Kasumi-1 (cell line): ENCODE measurements at places on chromosomes 1 and 21.

DNA sequence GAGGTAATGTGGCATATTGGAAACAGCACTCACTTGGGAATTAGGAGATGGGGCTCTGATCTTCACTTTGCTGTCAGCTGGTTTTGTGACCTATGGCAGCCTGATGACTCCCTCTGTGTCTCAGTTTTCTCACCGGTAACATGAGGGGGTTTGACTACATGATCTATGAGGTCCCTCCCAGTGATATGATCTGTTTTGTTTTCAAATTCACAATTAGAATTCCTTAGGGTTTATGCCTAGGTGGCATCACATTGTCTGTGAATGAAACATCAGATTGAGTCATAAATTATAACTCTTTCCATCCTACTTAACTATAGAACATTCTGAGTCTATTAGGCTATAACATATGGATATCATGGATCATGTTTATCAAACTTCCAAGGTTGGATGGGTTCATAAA, 386.6 kb downstream of the PTBP2 start:
- no peak for DNase-seq

- DNase-seq, result peak; percentile 98
These were observed 1.8 kb downstream of the RHOC start for GRCh38 chr1:112704934-112705627.

DNA sequence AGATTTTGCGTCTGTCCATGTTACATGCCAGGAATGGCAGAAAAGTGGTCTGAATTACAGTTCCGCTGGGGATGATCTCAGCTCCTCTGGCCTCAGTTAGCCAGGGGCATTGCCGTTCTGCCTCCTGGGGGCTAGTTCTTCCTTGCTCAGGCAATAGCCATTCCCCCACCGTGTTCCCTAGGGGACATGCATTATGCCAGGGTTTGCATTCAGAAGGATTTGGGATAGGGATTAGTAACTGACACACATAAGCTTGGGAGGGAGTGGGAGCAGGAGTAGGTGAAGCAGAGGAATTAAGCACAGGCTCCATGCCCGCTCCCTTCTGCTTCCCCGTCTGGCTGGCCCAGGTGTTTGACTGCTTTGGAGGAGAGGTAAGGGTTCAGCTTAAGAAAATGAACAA, 12.7 kb downstream of the LRRC71 start:
- DNase-seq, result no peak

GRCh38 chr1:33957854-33958253, 94.0 kb downstream of the HMGB4 start:
- DNase-seq, result no peak
